ENCODE measurements at places on chromosomes 2 and 18.

GRCh38 chr2:47301277-47301618 lies 101.7 kb upstream of the MSH2 start:
- DNase-seq, result no peak

DNA sequence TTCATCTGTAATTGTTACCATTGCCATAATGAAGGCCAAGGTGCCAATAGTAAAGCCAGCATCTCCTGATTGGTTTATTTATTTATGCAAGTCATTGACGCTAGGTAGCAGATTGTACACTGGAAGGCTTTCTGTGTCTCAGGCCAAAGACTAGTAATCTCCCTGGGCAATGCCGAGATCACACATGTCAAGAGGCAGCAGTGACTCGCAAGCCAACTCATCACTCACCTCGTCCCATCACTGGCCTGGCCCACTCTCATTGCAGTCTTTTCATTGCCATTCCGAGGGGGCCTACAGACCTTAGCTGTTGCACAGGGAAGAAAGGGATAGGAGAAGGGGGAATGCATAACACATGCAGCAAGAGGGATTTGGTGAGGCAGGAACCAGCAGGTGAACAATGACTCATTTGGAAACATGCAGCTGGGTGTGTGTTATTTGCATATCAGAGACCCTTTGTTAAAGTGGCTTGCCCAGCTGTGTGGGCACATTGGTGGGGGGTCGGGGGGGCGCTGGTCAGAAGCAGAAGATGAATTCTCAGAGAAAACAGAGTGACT lies 448.7 kb upstream of the HNRNPA3 start:
- no peak for DNase-seq

DNA sequence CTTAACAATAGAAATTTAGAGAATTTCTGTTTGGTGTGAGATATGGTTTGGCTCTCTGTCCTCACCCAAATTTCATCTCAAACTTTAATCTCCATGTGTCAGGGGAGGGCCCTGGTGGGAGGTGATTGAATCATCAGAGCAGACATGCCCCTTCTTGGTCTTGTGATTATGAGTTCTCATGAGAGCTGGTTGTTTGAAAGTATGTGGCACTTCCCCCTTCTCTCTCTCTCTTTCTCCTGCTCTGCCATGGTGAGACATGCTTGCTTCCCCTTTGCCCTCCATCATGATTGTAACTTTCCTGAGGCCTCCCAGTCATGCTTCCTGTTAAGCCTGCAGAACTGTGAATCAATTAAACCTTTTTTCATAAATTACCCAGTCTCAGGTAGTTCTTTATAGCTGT lies 524.7 kb upstream of the ACVR2A start:
- no peak for DNase-seq

DNA sequence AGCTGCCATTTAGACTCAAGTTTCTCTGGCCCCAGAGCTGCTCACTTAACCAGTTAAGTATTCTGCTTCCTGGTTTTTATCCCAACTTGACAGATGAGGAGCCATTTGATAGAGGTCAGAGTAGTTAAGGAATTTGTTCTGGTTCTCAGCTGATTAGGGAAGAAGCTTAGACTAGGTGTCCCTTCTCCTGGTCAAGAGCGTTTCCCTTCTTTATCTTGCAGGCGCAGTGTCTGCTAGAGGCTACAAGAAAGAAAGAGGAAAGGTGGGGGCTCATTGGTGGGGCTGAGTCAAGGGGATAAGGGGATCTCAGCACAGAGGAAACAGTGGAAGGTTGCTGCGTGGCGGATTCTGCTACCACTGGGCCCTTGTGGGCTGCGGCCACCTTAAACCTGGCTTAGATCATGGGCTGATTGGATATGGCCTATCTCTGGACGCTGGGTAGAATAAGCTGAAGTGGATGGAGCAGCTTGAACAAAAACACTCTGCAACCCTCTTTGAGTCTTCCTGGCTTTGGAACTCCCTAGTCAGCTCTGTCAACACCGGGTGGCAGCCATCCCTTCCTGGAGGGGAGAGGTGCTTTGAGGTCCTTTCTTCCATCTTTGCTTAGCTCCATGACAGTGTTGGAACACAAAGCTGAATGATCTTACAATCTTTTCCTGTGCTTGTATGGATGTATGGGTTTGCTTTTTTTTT lies 70.8 kb downstream of the QPCT start:
- no peak for DNase-seq

GRCh38 chr2:208980321-208980720 lies 443.5 kb upstream of the MAP2 start:
- no peak for DNase-seq

GRCh38 chr2:85455552-85456090 lies 37.1 kb downstream of the SH2D6 start:
- DNase-seq, result no peak

GRCh38 chr2:240502430-240503121 lies 55.2 kb downstream of the ANKMY1 start:
- no peak for DNase-seq

DNA sequence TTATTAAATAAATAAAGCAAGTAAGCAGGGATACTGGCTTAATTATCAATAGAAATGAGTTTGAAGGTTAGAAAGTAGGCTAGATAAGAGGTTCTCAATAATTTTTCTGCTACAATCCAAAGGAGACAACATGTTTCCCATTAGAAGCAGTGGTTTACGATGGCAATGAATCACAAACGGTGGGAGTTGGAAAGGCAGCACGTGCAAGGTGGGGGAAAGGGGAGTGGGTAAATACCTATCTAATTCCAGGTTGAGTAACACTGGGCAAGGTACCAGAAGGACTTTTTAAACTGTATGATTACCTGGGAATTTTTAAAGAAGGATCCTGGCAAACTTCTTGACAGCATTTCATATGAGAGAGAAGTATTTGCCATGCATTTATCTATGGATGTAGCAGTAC lies 289.9 kb downstream of the NBAS start:
- no peak for DNase-seq

GRCh38 chr2:60445684-60446179 lies 107.7 kb downstream of the BCL11A start:
- DNase-seq, result no peak

DNA sequence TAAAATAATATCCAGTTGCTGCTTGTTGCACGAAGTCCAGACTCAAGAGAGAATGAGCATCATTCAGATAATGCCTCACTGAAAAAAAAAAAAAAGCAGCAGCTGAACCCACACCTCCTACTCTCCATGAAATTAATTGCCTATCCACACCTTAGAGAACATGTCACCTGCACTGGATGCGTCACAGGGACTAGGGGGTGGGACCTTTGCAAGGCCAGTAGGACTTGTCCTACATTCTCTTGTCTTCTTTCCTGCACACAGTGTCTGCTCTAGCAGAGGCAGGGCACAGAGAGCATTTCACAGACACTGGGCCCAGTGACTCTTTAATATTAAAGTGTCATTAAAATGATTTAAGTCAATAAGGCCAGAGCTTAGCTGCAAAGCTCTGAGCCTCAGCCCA lies at the start of gene ABCA12:
Gene ABCA12, minus strand, starts transcription at position 148 of the 400 bp plus-strand sequence. CDS start 418 bp downstream, outside the sequence.
- DNase-seq, result no peak

GRCh38 chr2:171723716-171724683 lies 36.7 kb downstream of the DYNC1I2 start:
- peak; percentile 99 for DNase-seq

GRCh38 chr2:75041731-75042600 lies 83.5 kb downstream of the POLE4 start:
- no peak for DNase-seq

DNA sequence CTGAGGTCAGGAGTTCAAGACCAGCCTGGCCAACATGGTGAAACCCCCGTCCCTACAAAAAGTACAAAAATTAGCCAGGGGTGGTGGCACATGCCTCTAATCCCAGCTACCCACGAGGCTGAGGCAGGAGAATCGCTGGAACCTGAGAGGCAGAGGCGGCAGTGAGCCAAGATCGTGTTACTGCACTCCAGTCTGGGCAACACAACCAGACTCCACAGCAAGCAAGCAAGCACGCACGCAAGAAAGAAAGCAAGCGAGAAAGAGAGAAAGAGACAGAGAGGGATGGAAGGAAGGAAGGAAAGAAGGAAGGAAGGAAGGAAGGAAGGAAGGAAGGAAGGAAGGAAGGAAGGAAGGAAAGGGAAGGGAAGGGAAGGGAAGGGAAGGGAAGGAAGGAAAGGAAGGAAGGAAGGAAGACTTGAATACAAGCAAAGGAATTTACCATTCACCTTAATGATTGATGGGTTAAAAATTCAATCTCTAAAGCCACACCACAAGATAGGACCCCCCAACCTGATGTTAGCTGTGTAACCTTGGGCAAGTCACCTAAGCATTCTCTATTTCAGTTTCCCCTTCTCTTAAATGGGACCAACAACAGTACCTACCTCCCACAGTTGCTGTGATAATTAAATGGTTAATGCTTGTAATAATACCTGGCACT lies 181.7 kb downstream of the ATAD2B start:
- DNase-seq, result no peak

- DNase-seq, result no peak
Measured at GRCh38 chr2:45342-46130, 769 bp downstream of the FAM110C start.

GRCh38 chr18:57640236-57640635 lies 18.6 kb upstream of the NARS1 start:
- DNase-seq, result no peak

- no peak for DNase-seq
Measured at GRCh38 chr2:69715964-69716363, 26.0 kb upstream of the ANXA4 start.

- no peak for DNase-seq
Measured at GRCh38 chr2:174492963-174493431, 6.2 kb upstream of the GPR155 start.

GRCh38 chr2:16726147-16726546 lies 60.5 kb upstream of the CYRIA start:
- no peak for DNase-seq

DNA sequence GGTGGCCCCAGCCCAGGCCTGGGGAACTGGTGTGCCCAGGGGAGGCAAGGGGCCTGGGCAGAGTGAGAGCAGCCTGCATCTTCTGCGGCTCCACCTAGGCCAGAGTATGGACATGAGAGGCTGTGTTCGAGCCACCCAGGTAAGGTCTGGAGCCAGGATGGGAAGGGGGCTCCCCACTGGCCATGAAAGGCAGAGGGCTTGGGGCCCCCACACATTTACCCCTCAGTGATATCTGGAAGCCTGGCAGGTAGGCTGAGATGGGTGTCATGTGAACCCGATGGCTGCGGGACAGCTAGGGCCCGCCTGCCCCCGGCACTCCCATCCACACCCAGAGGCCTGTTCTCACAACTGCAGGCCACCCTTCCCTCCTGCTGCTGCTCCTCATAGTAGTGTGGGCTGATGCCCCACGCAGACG lies 13.2 kb downstream of the ADRA2B start:
- DNase-seq, result no peak

DNA sequence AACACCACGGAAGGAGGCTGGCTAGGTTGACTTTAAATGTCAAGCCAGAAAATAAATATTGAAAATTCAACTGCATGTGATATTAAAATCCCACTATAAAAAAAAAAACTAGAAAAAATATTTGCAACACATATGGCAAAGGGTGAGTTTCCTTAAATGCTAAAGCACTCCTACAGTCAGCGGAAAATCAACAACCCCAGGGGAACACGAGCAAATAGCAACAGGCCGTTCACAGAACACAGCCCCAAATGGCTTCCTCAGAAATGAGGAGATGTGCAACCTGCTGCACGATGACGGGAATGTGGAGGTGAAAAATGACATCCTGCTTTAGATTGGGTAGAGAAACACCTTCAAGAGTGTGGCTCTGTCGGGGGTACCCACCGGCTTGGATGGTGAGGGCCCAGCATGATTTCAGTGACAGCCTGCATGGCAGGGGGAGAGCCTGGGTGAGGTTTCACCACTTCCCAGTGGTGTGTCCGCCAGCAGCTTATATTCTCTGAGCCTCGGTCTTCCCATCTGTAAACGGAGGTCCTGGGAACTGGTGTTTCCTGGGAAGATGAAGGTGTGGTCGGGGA lies 157.9 kb upstream of the GLI2 start:
- no peak for DNase-seq

DNA sequence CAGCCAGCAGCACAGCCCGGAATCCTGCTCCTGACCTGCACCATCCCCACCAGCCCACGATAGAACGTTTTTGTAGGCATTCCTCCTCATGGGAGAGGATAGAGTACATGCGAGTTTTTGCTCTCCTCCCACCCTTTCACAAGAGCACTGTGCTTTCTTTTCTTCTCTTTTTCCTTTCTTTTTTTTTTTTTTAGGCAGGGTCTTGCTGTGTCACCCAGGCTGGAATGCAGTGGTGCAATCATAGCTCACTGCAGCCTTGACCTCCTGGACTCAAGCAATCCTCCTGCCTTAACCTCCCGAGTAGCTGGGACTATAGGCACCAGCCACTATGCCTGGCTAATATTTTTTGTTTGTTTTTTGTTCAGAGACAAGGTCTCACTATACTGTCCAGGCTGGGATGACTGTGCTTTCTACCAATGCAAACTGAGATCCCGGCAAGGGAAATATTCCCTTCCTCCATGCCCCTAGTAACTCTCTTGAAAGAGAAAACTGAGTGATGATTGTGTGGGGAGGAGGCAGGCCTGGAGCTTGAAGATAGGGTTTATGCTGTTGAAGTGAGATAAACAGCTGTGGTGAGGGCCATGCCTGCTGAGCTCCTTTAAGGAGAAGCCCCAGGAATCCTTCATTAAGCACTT lies 82.6 kb upstream of the TXNDC2 start:
- DNase-seq, result peak; percentile 79

DNA sequence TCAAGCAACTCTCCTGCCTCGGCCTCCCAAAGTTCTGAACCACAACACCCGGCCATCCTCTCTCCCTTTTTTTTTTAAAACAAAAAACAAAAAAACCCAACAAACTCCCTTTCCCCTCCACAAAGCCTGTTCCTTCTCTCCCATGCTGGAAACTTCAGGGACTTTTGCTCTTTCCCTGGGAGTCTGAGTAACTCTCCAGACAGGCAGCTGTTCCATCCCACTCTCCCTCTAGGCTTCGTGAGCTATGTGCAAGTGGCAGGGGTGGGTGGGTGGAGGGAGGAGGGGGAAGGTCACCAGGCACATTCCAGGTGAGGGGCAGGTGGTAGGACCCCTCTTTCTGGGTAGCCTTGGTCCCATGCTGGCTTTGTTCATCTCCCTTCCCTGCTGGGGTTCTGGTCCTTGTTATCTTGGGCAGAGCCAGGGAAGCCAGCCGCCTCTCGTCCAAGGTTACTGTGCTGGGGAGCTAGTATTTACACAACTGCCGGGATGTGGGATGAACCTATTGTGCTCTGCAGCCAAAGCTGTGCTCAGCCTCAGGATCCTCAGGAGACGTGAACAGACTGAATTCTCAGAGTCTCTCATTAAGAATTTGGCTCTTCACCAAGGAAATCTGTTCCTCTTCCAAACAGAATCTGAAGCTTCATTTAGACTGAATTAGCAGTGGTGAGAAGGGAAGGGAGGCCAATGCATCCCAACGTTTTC lies 106.9 kb downstream of the LIPG start:
- DNase-seq, result peak; percentile 3

- DNase-seq, result peak; percentile 90
Measured at GRCh38 chr2:2324119-2324518, 7.0 kb downstream of the MYT1L start.

- DNase-seq, result no peak
Measured at GRCh38 chr18:78587626-78588600, 391.7 kb upstream of the SALL3 start.

GRCh38 chr18:28189400-28190239 lies 12.7 kb upstream of the CDH2 start:
- DNase-seq, result no peak

GRCh38 chr2:213220967-213221603 lies 63.2 kb upstream of the SPAG16 start:
- no peak for DNase-seq

GRCh38 chr18:13623348-13623747 lies 103.0 kb downstream of the FAM210A start:
- DNase-seq, result no peak

GRCh38 chr18:26911840-26912239 lies 46.3 kb upstream of the AQP4 start:
- no peak for DNase-seq

Data from NCI-H2227 treated with DMSO at 0.1 percent for 48 hours (cell line).